ENCODE measurements at places on chromosomes 5 and 9.

GRCh38 chr5:126133424-126133823 is 289.8 kb upstream of the GRAMD2B start:
- DNase-seq: no peak

- DNase-seq: no peak
Observed at GRCh38 chr5:137084016-137084415, 415.1 kb downstream of the SPOCK1 start.

- no peak for DNase-seq
Observed at GRCh38 chr5:89706731-89707130, 702.8 kb downstream of the CETN3 start.

- no peak for DNase-seq
Observed at GRCh38 chr9:124471761-124472160, 21.5 kb downstream of the ADGRD2 start.

DNA sequence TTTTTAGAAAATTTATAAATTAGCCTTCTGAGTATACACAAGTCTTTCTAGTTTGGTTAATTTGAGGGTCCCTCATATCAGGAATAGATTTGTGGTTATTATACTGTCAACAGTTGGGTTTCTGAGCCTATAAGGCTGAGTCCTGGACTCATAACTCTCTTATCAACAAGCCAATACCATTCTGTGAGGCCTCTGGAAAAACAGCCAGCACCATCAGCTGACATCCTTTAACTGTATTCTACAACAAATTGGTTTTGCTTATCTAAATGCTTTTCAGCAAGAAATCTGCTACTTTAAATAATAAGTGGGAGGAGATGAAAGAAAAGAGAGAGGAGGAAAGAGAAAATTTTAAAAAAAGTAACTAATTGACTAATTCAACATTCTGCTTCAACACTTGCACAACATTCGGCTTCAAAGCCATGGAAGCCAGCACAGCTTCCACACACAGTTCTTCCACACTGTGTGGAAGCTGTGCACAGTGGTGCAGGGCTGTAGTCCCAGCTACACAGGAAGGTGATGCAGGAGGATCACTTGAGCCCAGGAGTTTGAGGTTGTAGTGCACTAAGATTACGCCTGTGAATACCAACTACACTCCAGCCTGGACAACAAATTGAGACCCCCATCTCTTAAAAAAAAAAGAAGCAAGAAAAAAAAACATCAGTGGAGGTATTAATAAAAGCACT is 84.5 kb downstream of the UBAP2 start:
- peak; percentile 7 for DNase-seq

- DNase-seq: no peak
Observed at GRCh38 chr5:126274763-126275125, 148.5 kb upstream of the GRAMD2B start.

DNA sequence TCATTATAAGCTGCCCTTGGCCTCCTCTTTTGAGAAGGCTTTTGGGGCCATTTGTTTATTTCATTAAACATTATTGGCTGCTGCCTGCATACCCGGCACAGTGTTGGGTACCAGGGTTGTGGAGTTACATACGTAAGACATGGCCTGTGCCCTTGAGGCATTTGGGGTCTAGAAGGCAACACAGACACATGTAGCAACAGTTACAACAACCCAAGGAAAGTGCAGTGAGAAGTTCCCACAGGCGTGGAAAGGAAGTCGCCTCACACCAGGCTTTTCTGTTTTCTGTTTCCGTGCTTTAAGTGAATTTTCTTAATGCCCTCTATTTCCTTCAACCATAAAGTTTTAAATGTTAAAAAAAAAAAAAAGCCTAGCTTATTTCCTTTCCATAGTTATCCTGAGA is 47.4 kb downstream of the GALNT10 start:
- DNase-seq: no peak

- DNase-seq: no peak
Observed at GRCh38 chr5:136998854-136999357, 500.2 kb downstream of the SPOCK1 start.

GRCh38 chr5:62690421-62690820 is 111.8 kb downstream of the LRRC70 start:
- DNase-seq: no peak

DNA sequence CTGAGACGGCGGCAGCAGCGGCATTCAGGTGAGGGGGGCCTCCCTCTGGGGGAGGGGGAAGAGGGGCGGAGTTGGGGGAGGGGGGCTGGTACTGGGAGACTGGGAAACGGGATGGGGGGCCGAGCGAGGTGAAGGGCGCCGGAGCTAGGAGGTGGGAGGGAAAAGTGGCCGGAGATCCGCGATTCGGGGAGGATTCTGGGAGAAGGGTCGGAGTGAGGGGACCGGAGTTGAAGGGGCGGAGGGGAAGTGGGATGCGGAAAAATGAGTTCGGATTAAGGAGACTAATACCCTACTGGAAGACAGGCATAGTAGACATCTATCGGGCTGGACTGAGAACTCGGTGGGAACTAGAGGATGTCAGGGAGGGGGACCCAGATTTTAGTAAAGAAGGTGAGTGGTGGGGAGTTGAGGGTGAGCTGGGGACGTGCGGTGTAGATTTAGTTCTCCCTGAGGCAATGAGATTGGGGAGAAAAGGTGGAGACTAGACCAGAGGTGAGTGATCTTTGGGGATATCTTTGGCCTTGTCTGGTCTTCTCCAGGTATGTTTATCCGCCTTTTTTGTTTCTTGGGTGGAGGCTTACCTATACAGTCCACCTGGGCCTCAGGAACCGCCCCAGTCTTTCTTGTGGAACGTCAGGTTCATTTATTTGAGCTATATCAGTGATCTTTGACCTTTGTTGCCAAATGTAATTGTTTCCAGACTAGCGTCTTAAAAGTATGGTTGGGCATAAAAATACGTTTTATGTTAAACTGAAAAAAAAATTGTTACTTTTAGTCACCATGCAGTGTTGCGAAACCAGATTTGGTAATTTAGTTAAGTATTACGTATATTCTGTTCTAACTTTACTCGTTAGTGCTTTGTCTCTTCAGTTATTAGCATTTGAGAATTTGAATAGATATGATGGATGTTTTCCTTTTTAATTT is 632 bp downstream of the UBAP1 start:
- no peak for DNase-seq
